ENCODE measurements at places on chromosomes 7 and 10. TPM values are rescaled to one million over a fixed set of nuclear protein-coding genes. Genes with fewer than 3 reads are reported as not detected.

GRCh38 chr10:78779339-78779955 is 289.3 kb upstream of the ZMIZ1 start:
- DNase-seq = peak; percentile 25

- DNase-seq = no peak
Measured at GRCh38 chr7:79093421-79093820, 360.0 kb downstream of the MAGI2 start.

DNA sequence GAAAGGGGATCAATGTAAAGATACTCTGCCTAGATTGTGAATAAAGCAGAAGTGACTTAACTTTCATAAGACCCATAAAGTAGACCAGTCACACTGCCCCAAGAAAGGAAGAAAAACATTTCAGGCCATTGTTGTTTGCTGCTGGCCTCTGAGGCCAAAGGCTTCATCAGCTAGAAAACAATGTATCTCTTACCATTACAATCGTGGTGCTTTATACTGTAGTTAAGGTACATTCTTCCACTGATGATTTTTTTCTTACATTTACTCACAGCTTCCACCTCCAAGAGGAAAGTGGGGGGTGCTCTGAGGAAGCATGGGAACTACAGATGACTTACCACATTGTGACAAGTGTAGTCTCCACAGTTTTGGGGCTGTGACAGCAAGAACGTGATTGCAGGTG is 68.6 kb downstream of the NRG3 start:
- DNase-seq = no peak

Gene GDF2
- polyA plus RNA-seq = not detected

DNA sequence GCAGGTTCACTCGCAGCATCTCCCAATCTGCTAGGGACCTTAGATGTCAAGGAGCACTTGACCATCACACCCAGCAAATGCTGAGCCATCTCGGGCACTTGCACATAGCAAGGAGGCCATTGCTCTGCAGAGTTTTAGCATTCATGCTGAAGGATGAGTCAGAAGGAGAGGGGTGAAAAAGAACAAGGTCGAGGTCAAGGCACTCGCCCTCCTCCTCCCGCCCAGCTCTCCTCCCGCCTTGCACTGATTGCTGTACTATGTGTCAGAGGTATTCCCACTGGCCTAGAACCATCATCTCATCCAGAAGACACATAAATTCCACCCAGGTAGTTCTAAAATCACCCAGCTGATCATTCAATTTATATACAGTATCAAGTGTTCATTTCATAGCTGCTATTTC is 255.1 kb upstream of the SP4 start:
- DNase-seq = no peak

DNA sequence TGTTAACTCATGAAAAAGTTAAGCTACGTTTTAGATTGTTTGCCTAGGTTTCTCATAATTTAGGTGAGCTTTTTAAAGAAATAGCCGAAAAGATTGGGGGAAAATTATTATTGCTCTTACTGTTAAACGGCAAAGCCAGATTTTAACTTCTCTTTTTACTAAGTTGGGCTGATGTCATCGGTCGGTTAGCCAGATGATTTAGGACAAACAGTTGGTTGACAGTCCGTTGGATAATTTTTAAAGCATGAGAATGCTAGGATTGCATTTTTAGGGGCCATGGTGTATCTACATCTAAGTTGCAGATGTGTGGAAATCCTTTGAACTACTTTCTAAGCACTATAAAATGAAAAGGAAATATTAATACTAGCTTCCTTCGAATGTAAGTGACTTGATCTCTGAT is 280.9 kb upstream of the AKR1E2 start:
- no peak for DNase-seq

Gene FEZF1
- not detected for polyA plus RNA-seq

DNA sequence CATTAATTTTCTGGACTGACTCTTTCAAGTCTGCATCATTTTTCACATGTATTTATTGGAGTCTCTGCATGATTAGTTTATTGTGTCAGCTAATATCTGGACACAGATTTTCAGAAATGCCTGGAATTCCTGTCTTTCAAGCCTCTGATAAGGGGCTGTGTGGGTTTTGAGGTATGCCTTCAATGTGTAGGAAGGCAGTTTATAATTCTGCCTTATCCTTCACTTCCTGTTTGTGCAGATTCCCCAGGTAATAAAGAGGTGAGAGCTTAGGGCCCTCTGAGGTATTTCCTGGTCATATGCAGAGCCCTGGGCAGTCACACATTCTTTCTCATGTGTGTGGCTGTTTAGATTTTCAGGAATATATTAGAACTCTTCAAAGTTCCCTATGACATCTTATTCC is 79.4 kb upstream of the PRKCQ start:
- DNase-seq = no peak

Measured in kidney (tissue), 22 donors.